ENCODE measurements at places on chromosomes 12 and 14.

DNA sequence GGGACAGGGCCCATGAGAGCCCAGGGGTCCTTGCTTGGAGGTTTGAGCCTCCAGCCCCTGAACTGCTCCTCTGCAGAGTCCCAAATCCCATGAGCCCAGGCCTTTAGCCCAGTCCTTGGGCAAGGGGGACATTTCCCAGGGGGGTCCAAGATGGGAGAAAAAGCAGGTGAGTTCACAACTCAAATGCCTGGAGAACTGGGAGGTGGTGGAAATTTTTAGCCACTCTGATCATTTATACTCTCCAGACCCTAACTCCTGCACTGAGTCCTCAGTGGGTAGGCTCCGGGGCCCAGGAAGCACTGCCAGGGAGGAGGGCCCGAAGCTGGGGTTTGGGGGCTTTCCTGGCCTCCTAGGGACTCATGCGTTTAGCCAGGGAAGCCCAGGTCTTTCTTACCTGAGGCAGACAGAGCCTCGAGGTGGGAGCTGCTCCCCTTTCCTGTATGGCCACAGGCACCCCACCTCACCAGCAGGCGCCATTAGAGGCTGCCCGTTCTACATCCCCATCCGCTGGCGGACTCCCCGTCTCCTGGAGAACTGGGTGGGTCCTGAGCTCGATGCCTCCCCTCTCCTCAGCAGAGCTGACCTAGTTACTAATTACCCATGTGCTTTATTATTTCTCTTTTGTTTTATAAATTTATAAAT is 998 bp downstream of the HNF1A start:
- no peak for DNase-seq

GRCh38 chr12:23555825-23556207 is 393.7 kb downstream of the SOX5 start:
- DNase-seq = no peak

DNA sequence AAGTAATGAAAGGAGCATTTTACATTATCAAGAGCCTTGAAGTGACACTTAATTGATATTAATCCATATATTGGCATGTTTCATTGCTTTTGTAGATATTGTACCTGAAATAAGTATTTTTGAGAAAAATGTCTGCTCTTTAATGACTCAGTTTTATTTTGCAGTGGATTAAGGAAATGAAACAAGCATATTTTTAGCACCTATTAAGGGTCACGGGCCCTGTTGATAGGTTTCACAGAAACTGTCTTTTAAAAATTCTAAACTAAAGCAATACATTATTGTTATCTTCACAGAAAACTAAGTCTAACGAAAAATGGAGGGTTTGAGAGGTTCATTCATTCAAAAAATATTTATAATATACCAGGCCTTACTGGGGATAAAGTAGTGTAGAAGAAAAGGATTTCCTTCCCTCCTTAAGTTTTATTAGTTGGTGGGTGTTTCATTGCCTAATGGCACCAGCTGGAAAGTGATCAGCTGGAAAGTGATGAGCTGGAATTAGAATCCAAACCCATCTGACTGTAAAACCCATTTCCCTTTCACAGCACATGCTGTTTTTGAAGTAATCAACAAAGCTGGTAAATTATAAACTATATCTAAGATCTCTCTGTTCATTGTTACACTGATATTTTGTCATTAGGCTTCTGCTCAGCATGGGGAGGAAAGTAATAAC is 54.2 kb downstream of the PTPRQ start:
- no peak for DNase-seq

DNA sequence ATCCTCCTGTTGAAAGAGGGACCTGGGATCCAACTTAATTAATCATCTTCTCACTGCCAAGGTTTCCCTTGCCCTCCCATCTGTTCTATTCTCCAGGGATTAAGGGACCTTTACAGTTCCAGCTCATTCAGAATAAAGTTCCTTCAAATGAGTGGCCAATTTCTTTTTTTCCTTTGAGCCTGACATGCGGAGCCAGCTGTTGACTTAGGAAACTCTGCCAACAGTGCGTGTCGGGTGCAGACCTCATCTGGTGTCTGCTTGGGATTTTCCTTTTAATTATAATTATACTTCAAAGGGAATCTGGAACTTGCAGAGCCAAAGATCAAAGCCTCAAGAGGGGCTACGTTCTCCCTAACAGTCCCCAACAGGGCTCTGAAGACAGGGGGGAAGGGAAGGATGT is 64.8 kb downstream of the CCDC60 start:
- no peak for DNase-seq

- no peak for DNase-seq
Observed at GRCh38 chr12:122884860-122885259, 11.1 kb downstream of the VPS37B start.

- DNase-seq = no peak
Observed at GRCh38 chr14:103189481-103190470, 66.5 kb downstream of the TNFAIP2 start.

DNA sequence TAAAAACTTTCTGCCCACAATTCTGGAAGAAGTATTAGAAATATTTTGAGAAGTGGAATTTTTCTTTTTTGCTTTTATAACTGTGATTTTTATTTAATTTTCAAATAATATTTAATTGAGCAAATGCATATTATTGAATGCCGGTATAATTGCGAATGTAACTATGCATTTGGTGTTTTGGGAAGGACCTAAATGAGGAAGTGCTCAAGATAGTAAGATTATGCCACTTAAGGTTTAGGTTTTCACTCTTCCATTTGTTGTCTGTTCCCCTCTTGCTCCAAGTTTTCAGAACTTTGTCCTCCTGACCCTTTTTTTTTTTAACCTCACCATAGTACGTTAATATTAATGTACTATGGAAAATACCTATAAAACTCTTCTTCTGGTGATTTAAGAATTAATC is 85.8 kb downstream of the KIAA0586 start:
- no peak for DNase-seq

GRCh38 chr12:31702047-31702446 is 26.8 kb downstream of the AMN1 start:
- no peak for DNase-seq

DNA sequence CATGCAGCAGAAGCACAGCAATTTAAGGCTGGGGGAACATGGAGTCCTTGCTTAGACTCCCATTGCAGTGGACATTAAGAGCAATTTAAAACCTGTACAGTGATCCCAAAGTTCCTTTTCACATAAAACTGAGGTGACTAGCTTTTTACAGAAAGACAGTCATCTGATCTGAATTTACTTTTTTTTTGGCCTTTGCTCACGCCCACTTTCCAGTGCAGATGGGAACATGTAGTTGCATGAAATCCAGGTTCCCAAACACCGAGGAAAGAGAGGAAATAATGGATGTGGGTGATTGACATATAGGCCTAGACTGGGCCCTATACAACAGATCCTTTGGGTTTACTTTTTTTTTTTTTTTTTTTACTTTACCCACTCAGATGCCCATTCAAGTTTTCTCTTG is 126.4 kb upstream of the PTPRB start:
- no peak for DNase-seq

DNA sequence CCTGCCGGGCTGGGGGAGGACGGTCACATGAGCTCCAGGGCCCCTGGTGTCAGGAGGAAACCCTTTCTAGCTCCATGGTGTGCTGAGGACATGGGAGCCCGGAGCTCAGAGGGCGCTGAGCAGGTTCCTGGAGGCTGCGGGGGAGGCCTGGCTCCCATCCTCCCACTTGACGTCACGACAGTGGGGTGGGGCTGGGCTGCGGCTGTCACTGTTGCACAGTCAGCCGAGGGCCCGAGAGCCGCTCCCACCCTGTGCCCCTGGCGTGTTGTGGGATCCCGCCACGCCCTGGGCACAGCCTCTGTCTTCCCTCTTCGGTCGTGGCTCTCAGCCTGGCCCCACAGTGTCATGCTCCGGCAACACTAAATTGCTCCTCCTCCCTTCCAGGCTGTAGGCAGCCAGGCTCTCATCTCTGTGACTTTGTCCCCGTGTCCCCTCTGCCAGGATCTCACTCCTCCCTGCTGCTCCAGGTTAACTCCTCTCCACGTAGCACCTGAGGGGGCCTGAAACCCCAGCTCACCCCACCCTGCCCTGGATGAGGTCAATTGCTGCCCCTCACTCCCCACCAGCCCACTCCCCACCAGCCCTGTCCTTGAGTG is 33.0 kb downstream of the BEGAIN start:
- DNase-seq = no peak

DNA sequence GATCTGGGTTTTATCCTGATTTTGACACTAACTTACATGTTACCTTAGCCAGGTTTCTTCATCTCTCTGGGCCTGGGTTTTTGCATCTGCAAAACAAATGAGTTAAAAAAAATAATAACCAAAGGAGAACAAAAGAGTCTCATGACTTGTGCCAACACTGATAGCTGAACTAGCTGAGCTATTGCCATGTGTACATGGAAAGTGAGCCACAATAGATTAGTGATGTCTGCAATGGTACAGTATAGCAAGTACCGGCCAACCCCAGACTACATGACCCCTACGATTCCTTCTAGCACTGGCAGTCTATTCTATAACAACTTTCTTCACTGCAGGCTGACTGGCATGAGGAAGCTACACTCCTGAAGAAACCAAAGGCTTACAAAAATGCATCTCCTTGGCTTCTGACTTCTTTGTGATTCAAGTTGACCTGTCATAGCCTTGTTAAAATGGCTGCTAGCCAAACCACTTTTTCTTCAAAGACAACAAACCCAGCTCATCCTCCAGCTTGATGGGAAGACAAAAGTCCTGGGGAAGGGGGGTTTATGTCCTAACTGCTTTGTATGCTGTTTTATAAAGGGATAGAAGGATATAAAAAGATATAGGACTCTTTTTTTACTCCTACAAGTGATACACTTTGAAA is 123.7 kb downstream of the DAD1 start:
- DNase-seq = no peak
